Fibroblast of mammary gland (primary cell): ENCODE measurements at places on chromosomes 16 and 17.

- no peak for DNase-seq
Measured at GRCh38 chr16:87100306-87101058, 216.7 kb downstream of the C16orf95 start.

DNA sequence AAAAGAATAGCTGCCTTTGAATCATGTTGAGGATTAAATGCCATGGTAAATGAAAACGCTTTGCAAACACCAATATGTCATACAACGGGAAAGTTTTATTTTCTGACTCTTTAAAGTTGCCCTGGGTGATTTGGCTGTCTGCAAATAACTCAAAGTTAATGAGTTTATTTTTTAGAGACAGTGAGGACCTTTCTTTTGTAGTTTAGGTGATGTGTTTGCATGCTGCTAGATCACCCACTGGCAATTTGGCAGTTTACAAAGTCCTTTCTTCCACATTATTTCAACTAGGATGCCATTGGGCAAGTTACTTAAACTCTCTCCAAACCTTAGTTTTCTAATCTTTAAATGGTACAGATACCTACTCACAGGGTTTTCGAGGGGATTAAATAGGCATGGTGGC lies 37.8 kb downstream of the GDE1 start:
- no peak for DNase-seq

DNA sequence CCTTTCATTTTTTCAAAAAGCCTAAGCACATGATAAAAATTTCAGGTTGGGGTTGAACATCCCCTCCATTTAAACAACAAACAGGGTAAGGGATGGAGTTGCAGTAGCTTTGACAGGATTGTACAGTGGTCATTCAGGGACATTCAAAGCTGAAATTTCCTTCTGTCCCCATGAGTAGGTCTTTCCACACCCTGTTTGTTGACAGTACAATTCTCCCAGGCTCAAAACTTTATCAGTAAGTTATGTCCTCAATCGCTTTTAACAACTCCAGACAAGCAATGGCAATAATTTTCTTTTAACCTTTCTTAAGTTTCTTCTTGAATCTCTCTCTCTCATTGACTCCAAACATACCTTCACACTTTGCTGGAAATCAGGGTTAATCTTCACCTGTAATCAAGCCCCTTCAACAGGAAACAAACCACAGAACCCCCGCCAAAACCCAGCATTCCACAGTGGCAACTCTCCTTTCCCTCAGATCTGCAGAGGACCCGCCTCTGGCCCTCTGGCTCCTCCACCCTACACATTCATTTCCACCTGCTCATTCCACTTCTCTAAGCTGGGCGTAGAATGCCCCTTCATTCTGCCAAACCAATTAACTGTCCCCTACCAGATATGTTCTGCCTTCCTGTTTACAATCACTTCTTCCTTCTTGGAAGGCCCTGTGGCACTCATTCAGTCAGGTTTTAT lies 20.7 kb downstream of the TXNDC11 start:
- DNase-seq: no peak

DNA sequence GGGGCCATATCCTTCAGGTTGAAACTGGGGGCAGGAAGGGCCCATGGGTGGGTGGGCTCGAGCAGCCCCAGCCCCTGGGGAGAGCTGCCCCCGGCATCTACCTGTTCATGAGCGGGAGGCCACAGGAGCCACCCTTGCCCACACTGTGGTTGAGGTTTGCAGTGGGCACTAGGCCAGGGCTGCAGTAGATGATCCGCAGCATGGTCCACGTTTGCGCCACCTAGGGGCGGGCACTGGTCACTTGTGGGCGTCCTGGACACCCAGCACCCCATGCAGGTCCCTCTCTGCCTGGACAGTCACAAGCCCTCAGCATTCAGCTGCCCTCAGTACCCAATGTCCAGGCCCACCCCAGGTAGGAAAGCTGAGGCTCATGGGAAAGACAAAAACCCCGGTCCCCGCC lies 1.8 kb upstream of the JMJD8 start:
- DNase-seq: peak; percentile 54

DNA sequence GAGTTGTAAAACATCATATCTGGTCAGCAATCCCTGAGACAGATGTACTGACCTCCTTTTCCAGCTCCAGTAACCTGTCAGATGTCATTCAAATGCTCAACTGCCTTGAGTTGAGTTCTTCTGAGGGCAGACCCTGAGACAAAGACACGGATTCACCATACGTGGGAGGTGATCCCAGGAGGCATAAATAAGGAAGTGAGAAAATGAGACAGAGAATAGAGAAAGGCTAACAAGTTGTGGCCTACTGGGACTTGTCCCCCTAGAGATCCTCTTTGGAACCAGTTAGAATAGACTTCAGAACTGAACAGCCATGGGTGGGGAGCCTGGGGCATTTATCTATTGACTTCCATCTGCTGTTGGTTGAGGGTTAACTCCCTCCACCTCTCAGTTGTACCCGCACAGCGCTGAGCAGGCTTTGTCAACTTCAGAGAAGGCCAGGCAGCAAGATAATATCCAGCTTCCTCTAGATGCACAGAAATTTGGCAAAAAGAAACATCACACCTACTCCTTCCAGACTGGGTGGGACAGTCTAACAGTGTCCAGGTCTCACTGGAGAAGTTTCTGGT lies 123.0 kb upstream of the DYNLRB2 start:
- DNase-seq: no peak

DNA sequence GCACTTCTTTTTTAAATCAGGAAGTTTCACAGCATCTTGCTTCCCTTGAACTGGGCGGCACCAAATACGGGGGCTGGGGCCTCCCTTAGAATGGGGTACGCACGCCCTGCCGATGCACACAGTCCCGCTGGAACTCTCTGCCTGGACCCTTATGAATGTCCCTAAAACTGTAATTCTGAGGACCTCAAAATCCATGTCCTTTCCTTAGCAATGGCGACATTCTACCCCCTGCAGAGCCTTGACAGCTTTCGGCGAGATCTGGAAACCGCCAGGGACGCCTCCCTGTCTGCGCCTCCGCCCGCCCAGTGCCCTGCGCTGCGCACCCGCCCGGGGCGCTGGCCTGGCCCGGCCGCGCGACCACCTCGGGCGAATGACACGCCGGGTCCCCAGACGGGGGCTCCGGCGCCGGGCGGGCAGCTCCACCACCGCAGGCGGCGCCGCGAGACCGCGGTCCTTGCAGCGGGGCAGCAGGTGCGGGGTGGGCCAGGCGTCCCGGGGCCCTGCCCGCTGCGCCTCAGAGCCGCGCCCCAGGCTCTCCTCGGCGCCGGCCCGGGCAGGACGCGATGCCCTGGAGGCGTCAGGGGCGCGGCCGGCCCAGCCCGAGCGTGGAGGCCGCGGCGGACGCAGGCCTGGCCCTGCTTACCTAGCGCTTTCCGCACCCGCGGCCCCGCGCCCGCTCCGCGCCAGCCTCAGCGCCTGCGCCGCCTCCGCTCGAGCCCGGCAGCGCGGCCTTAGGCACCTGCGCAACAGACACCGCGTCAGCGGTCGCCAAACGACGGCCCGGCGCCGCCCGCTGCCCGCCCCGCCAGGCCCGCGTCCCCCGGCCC lies 548 bp downstream of the HAGH start:
- DNase-seq: peak; percentile 43

- peak; percentile 78 for DNase-seq
Measured at GRCh38 chr16:69131839-69132423, 457 bp downstream of the CHTF8 start.
